BJ (cell line): ENCODE measurements at places on chromosomes 6 and 20.
A peak's percentile ranks its signal among the peaks of the same experiment; 100 is the strongest.

GRCh38 chr6:167560673-167561569 is 236.0 kb downstream of the TTLL2 start:
- DNase-seq: no peak

DNA sequence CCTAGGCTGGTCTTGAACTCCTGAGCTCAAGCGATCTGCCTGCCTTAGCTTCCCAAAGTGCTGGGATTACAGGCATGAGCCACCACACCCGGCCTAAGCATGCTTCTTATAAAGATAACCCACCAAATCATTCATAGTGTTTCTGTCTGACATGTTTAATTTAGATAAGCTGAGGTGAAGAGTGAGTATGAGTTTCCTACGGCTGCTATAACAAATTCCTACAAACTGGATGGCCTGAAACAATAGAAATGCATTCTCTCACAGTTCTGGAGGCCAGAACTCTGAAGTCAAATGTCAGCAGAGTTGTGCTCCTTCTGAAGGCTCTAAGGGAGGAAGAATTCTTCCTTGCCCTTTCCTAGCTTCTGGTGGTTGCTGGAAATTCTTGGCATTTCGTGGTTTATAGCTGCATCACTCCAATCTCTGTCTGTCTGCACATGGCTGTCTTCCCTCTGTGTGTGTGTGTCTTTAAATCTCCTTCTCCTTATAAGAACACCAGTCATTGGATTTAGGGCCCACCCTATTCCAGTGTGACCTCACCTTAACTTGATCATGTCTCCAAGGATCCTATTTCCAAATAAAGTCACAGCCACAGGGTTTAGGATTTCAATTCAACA is 29.9 kb downstream of the MAPK13 start:
- peak; percentile 22 for DNase-seq

DNA sequence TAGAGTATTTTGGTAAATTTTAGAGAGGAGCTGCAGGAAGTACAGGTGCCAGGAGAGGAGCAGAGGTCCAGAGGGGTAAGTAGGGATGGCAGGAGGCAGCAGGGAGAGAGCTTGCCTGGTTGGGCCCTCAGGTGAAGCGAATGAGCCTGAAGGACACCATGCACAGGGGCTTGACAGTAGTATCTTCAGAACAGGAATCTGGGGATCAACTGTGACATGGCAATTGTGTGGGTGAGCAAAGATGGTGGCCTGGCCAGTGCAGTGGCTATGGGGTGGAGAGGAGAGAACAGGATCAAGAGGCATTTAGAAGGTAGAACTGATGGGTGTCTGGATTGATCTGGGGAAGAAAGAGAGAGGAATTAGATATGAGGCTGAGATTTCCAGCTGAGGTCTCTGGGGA is 68.7 kb upstream of the RNF24 start:
- no peak for DNase-seq

GRCh38 chr6:90144928-90145555 is 151.6 kb downstream of the BACH2 start:
- no peak for DNase-seq
